Pulmonary artery endothelial cell (primary cell): ENCODE measurements at places on chromosomes 12 and 14. TPM values are rescaled to one million over a fixed set of nuclear protein-coding genes. Genes with fewer than 3 reads are reported as not detected.

PLEKHD1 gene
- under 0.01 and 0.04 TPM in 2 replicates for total RNA-seq

PTGDR gene
- not detected in 2 replicates for total RNA-seq

TPPP2 gene
- not detected in 2 replicates for total RNA-seq

CCDC88C gene
- total RNA-seq: 21.2 and 30.5 TPM in 2 replicates

CAPS2 gene
- 1.7 and 2.0 TPM in 2 replicates for total RNA-seq

HOXC4 gene
- total RNA-seq: not detected in 2 replicates

RHEBL1 gene
- 2.2 and 3.0 TPM in 2 replicates for total RNA-seq

PRH2 gene
- not detected in 2 replicates for total RNA-seq

PIWIL1 gene
- not detected in 2 replicates for total RNA-seq

SLC5A8 gene
- total RNA-seq: not detected in 2 replicates

CD163 gene
- total RNA-seq: not detected in 2 replicates

SYT10 gene
- total RNA-seq: not detected in 2 replicates

NELL2 gene
- 0.20 TPM in 1 of 2 replicates, not detected in the other for total RNA-seq

MYO1H gene
- total RNA-seq: not detected in 2 replicates

PLEKHG3 gene
- 2.5 and 6.1 TPM in 2 replicates for total RNA-seq
